ENCODE measurements at places on chromosomes 1 and 21. TPM values are rescaled to one million over a fixed set of nuclear protein-coding genes. Genes with fewer than 3 reads are reported as not detected.

GRCh38 chr1:186144505-186144904, 230.5 kb downstream of the TPR start:
- no peaks in the 10 kb centered on the region for H3K4me1 ChIP-seq
- H3K4me3 ChIP-seq = no peak overlapping the region
- H3K36me3 ChIP-seq = no peaks in the 10 kb centered on the region
- no peak overlapping the region for H3K27ac ChIP-seq

DNA sequence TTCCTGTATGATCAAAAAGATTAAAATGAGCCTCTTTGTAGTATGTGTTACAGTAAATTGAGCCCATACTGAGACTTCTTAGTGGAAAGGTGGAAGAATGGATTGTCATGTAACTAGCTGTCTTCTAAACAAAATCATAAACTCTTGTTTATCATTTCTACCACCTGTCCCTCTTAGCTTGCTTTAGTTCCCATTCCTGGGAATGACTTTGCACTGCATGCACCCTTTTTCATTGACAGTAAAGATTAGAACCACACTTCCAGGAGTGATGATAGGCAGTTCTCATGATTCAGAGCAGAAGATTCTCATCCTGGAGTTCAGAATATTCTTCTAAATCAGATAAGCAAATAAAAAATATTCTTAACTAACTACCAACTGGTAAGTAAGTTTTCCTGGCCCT, 28.0 kb downstream of the DENND2D start:
- H3K27me3 ChIP-seq = no peaks in the 10 kb centered on the region
- H3K4me3 ChIP-seq = no peak overlapping the region
- H3K36me3 ChIP-seq = no peaks in the 10 kb centered on the region
- H3K27ac ChIP-seq = no peak overlapping the region

DNA sequence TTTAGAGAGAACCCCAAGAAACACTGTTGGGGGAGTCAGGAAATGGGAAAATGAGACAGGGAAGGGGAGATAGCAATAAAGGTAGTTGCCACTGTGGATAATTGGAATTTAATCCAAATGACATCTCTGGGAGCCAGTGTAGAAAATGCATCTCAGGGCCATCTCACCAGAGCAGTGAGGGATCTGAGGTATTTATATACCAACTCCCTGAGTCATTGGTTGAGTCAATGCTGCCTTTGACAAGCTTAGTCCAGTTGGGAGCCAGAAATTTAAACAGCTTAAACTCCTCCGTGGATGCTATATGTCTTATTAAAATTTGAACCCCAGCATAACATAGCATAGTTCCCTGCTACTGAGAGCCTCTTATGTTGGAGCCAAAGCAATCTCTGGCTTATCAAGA, 140.3 kb downstream of the SLC30A10 start:
- H3K27me3 ChIP-seq = no peaks in the 10 kb centered on the region
- no peaks in the 10 kb centered on the region for H3K36me3 ChIP-seq
- no peak for DNase-seq
- no peak overlapping the region for H3K27ac ChIP-seq
- no peak overlapping the region for H3K4me3 ChIP-seq

The OR2T29 gene
- total RNA-seq = not detected

DNA sequence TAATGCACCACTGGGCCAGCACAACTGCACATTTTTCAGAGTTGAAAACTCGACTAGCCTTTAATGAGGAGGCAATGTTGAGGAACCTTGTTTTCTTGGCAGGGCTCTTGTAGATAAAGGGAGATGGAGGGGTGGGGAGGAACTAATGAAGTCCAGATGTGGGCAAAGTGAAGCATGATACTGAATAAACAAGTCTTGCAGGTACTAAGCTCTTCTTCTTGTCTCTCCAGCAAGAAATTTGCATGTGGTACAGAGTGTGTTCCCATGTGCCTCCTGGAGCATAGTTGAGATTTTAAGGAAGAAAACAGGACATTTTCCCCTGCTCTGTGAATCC, 47.0 kb downstream of the PLPP3 start:
- no peak overlapping the region for H3K4me3 ChIP-seq
- peaks cover 15% of the 10 kb centered on the region for H3K4me1 ChIP-seq
- no peaks in the 10 kb centered on the region for H3K36me3 ChIP-seq
- no peak for DNase-seq
- no peak overlapping the region for H3K27ac ChIP-seq

DNA sequence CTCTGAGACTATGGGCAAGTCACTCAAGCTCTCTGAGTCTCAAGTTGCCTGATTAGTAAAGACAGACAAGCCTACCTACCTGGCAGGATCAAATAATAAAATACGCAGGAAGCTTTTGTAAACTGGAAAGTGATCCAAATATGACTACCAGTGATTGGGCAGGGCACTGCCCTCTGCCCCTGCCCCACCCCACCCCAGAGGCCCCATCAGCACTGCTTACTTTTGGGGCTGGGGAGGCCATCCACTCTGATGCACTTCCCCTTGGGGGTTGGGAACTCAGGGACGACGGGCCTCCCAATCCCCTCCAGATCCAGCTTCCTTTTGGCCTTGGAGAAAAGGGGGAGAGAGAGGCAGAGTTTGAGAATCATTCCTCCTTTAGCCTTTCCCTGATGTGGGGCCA, 6.9 kb downstream of the E2F2 start:
- no peak overlapping the region for H3K27ac ChIP-seq
- DNase-seq = no peak
- H3K4me3 ChIP-seq = no peak overlapping the region
- H3K27me3 ChIP-seq = no peaks in the 10 kb centered on the region

Data from tibial nerve (tissue), 4 donors.